Esophagus mucosa (tissue), 1 donor: ENCODE measurements at places on chromosomes 3 and 15. TPM values are rescaled to one million over a fixed set of nuclear protein-coding genes. Genes with fewer than 3 reads are reported as not detected.

Gene GOLGA8S
- 0.24 TPM for total RNA-seq

Gene IFT80
- 11.0 TPM for total RNA-seq

Gene OXTR
- 0.16 TPM for total RNA-seq

Gene TICRR
- total RNA-seq: 17.0 TPM

Gene ZNF385D
- 1.7 TPM for total RNA-seq

Gene HRH1
- 4.2 TPM for total RNA-seq

Gene ZDHHC19
- total RNA-seq: not detected

Gene ASB14
- not detected for total RNA-seq

Gene GPR62
- total RNA-seq: not detected

Gene FGF7
- 2.0 TPM for total RNA-seq

Gene P4HTM
- 8.4 TPM for total RNA-seq

Gene LDHAL6B
- total RNA-seq: not detected

Gene LRRC34
- 0.24 TPM for total RNA-seq

Gene TAGLN3
- not detected for total RNA-seq

Gene SLC12A6
- total RNA-seq: 48.9 TPM

Gene TMEM207
- total RNA-seq: not detected

Gene AP3S2
- total RNA-seq: 20.6 TPM

Gene SST
- total RNA-seq: not detected

Gene GOLGA8G
- total RNA-seq: not detected

Gene CIB2
- total RNA-seq: 5.6 TPM

Gene SRGAP3
- total RNA-seq: 5.2 TPM

Gene COL8A1
- 2.2 TPM for total RNA-seq

Gene PIGZ
- total RNA-seq: 3.7 TPM

Gene RBP2
- not detected for total RNA-seq

Gene CFAP161
- total RNA-seq: 0.36 TPM

Gene ARMC8
- total RNA-seq: 23.1 TPM

Gene CYB561D2
- total RNA-seq: 15.5 TPM
